ENCODE measurements at places on chromosomes 6 and 20. TPM values are rescaled to one million over a fixed set of nuclear protein-coding genes. Genes with fewer than 3 reads are reported as not detected.

GRCh38 chr20:22791877-22792525 is 207.6 kb upstream of the FOXA2 start:
- peak; percentile 57 for DNase-seq

Gene SCGN
- not detected for total RNA-seq

Gene MAP7
- 27.5 TPM for total RNA-seq

Gene SLC26A8
- total RNA-seq, result not detected

- no peak for DNase-seq
Measured at GRCh38 chr6:42781546-42781795, 381 bp upstream of the BICRAL start.

Gene MLIP
- 1.0 TPM for total RNA-seq

- DNase-seq, result no peak
Measured at GRCh38 chr6:42522036-42522435, 41.8 kb upstream of the UBR2 start.

DNA sequence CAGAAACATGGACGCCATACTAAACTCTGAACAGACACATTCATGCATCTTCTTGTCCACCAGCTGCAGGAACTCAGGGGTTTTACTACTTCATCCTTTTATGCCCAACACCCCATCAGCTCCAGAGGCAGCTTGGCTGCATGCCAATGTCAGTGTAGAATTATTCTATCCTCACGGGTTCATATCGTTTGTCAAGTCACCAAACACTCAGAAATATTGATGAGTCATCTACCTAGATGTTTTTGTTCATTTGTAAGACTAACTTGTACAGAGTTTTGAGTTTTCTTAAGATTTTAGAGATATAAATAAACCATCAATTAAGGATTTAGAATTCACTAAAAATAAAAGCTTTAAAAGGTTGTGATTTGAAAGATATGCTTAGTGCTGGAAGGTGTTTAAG is 590.7 kb upstream of the FLRT3 start:
- peak; percentile 34 for DNase-seq

DNA sequence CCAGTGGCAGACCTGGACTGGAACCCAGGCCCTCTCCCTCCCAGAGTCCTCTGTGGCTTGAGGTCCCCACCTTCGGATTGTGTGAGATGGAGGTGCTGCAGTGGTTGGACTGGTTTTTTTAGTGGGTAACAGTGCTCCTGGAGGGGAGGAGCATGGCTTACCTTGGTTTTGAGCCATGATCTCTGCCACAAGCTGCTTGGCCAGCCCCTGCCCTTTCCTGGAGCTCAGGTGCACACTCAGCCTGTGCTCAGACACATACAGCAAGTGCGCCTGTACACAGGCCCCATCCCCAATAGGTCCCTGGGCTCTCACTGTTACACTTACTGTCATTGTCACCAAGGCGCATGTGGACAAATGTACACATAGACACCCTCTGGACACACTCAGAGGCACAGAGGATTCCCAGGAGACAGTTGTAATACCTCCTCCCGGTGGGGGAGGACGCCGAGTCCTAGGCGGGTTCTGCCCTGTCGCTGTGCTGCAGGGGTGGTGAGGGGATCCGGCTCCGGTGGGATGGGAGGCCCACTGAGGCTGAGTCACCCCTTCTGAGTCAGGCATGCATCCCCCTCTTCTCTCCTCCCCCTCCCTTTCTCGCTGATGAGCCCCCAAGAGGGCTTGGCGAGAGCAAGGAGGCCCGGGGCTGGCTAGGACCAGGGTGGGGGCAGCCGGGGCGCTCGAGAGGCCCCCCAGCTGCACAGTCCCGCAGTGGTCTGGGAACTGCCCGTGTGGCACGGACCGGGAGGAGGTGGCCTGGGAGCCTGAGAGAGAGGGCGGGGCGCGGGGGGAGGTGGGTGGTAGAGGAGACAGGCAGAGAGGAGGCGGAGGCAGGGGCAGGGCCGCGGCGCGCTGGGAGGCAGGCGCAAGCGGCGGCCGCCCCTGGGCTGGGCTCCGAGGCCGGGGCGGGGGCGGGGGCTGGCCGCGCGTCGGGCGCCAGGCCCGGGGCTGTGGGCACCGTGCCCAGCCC is 522 bp upstream of the EPB41L1 start:
- peak; percentile 89 for DNase-seq
